Stimulated activated CD4-positive, alpha-beta T cell treated with anti-CD3 and anti-CD28 coated beads, TNF-alpha, amount 100 ng/mL, for 1 hour (primary cell): ENCODE measurements at places on chromosomes 6 and 20.

DNA sequence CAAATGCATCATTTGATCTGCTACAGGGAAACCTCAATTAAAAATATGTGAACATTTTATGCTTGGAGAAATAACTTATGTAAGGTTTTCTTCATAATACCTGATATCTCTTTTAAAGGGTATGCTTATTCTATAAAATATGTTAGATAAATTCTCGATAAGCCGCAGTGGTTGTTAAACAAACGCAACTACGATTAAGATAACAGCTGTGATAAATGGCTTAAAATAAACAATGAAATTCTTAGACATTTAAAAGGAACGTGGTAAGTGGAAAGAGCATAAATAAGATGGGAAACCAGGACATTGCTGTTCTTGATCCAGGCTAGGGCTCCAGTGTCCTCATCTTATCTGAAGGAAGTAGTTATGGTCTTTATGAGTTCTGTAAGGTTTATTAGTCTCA is 415.9 kb downstream of the CD83 start:
- DNase-seq = no peak

- no peak for DNase-seq
These were observed 171.9 kb upstream of the PRND start for GRCh38 chr20:4549711-4550259.

DNA sequence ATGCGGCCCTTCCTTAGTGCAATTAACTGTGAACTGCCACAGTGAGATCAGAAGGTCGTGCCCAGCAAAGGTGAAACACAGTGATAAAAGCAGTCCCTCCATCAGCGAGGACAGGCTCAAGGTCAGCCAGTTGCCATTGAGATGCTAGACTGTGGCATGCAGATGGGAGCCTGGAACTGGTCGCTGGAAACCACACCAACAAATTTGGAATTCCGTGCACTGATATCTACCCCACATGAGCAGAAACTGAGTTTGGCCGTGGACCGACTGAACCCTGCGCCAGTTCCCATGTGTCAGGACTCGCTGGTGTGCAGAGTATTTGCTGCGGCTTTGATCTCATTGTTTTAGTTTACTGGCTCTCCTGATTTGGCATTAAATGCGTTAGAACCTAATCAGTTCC is 125.6 kb upstream of the QKI start:
- DNase-seq = no peak

DNA sequence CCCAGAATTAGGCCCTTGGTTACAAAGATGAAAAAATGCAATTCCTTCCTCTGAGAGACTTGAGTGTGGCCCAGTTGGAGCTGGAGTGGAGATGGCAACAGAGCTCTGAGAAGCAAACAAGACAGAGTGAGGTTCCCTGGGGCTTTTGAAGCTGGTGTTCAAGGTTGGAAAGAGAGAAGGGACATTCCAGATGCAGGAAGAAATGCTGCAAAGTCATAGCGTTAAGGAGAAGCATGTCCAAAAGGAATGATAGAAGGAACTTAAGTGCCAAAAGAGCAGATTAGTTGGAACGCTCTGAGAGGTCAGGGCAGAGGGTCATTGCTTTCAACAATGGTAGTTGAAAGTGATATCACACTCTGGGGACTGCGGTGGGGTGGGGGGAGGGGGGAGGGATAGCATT is 251.8 kb downstream of the TBC1D7 start:
- no peak for DNase-seq

DNA sequence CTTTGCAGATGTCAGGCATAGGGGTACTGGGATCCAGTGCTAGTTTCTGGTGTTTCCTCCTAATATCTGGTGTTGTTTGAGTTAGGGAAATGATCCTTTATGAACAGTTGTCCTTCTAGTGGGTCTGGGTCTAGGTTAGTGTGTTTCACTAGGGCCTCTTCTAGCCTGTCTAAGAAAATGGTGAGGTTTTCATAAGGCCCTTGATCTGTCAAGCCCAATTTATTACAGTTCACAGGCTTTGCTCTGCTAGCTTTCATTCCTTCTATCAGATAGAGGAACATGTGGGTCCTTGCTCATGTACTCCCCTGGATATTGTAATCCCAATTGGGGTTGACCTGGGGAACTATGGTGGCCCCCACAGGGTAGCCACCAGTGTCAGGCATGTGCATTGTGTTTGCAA is 2.8 kb downstream of the ERVFRD-1 start:
- DNase-seq = no peak

DNA sequence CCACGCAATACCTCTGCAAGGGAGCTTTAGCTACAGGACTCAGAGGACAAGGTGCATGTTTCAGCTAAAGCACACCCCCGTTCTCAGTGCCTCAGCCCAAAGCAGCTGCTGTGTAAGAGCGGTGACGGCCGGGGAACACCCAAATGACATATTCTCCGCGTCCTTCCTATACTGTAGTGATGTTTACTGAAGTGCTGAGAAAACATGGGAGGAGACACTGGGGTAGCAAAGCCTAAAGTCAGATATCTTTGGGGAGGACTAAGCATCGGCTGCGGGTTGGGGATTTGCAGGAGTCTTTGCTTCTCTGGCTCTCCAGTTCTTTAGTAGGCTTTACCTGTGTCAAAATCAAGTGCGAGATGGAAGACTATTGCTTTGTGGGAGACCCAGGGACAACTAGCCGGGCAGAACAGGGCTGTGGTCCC is 1.7 kb downstream of the SLC22A23 start:
- DNase-seq = peak; percentile 10

DNA sequence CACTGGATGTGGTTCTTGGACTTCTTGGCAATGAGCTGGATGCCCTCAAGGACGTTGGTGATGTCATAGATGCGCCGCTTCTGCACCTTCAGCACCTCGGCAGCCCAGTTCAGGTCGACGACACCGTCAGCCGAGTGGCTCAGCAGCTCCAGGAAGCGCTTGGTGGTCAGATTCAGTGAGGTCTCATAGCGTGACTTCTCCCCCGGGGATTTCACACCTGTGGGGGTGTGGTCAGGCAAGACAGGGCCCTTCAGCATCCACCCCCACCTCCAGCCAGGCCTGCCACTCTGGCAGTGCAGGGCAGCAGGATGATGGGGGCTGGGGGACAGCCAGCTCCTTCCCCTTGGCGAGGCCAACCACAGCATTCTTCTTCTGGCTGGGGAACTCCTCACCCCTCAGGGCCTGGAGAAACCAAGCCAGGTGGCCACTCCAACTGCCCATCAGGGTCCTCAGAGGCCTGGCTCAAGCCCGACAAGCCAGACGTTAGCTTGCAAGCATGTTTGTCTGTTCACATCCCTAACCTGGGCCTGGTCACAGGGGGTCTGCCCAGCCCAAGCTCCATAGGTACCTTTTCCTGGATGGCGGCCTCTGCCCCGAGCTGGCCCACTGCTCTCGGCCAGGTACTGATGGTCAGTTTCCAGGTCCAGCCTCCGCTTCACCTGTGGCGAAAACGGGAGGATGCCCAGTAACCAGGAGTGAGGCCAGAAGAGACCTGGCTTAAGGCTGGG is 5.7 kb upstream of the NECAB3 start:
- DNase-seq = no peak

GRCh38 chr20:20567712-20568111 is 144.7 kb downstream of the RALGAPA2 start:
- DNase-seq = no peak

- no peak for DNase-seq
These were observed 966.6 kb downstream of the HACE1 start for GRCh38 chr6:103893141-103893581.

- DNase-seq = no peak
These were observed 187.8 kb downstream of the OGFRL1 start for GRCh38 chr6:71476371-71476770.

DNA sequence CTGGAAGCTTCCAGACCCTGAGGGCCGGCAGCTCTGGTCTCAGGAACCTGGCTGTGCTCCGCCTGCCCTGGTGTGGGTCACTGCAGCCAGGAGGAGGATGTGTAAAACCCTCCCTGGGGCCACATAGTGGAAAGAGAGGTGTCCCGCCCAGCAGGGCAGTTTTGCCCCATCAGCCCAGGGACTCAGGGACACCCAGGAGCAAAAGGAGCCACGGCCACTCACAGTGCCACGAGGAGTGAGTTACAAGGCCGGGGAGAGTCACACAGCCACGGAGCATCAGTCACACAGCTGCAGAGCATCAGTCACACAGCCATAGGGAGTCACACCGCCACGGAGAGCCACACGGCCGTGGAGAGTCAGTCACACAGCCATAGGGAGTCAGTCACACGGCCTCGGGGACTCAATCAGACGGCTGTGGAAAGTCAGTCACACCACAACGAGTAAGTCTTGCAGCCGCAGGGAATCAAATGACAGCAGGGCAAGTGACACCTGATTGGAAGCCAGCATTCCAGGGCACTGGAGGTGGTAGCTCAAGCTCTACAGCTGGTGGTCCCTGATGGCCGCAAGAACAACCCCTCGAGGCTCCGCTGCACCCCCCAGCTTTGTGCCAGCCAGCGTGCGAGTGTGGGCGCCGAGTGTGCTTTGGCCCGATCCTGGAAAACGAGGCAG is 60.9 kb downstream of the DLL1 start:
- no peak for DNase-seq

DNA sequence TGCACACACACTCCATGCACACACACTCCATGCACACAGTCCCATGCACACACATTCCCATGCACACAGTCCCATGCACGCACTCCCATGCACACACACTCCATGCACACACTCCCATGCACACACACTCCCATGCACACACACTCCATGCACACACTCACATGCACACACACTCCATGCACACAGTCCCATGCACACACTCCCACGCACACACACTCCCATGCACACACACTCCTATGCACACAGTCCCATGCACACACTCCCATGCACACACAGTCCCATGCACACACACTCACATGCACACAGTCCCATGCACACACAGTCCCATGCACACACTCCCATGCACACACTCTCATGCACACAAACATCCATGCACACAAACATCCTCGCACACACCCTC is 168.4 kb downstream of the TTLL2 start:
- no peak for DNase-seq

GRCh38 chr6:13873288-13874190 is 51.2 kb upstream of the RNF182 start:
- DNase-seq = peak; percentile 20

- DNase-seq = no peak
These were observed 3.9 kb downstream of the LSM14B start for GRCh38 chr20:62126141-62126540.

DNA sequence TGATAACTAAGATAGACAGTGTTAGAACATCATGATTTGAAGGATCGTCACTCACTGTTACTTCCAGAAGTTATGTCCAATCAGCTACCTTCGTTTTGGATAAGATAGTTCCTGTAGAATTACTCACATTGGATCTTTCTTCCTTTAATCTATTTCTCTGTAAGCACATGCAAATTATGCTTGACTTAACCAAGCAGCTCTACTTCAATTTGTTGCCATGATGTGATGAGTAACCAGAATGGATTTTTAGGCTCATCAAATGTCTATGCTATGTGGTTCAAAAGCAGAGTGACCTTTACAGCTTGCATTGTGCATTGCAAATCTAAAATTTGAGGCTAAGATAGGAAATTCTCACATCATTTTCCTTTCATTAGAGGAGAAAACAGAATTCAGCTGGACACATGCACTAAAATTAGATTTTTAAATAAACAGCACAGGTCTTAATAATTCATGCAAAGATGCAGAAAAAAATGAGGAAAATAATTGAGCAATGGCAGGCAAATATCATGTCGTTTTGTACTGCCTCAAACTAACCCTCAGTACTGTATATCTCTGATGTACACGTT is 76.7 kb upstream of the ZFP64 start:
- no peak for DNase-seq

DNA sequence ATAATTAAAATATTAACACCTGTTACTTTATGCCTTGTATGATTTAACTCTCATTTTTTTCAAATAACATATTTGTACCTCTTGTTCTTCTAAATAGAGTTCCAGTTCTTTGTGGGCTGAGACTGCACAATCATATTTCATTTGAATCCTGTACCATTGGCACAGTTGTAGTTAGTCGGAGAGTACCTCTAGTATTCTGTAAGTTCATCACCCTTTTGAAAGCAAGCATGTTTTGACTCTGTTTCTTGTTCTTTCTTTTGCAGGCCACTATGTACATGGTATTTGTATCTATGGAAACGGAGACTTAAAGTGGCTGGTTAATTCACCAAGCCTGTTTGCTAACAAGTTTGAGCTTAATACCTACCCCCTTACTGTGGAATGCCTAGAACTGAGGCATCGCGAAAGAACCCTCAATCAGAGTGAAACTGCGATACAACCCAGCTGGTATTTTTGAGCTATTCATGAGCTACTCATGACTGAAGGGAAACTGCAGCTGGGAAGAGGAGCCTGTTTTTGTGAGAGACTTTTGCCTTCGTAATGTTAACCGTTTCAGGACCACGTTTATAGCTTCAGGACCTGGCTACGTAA is 68.2 kb downstream of the C6orf52 start:
- no peak for DNase-seq

DNA sequence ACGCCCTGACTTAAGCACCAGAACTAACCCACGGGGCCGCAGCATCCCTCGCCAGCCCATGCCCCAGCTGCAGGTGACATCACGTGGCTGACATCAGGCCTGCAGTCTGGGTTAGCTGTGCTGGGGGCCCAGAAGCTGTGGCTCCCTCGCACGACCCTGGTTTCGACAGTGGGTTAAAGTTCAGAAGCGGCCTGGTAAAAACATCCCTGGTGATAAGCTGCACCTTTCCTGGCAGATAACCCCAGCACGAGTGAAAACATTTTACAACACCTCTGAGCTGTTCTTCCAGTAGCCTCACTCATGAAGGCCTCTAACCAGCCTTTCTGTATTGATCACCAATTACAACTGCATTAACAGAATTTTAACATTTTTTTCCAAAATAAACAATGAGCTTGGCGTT is 136.4 kb upstream of the RREB1 start:
- DNase-seq = no peak

DNA sequence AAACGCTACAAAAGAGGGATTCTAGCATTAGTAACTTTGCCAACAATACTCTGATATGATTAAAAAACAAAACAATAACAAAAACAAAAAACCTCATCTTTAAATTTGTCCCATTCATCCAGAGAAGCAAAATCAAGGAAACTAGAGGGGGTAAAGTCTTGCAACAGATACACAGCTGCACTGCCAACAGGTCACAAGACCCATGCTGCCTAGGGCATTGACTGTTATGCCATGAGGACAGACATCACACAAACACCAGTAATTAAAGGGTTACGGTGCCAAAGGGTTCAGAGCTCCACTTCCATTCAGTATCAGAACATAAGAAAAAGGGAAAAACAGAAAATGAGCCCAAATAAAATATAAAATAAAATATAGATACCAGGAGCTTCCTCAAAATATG is 1.6 kb downstream of the TBC1D20 start:
- DNase-seq = no peak

DNA sequence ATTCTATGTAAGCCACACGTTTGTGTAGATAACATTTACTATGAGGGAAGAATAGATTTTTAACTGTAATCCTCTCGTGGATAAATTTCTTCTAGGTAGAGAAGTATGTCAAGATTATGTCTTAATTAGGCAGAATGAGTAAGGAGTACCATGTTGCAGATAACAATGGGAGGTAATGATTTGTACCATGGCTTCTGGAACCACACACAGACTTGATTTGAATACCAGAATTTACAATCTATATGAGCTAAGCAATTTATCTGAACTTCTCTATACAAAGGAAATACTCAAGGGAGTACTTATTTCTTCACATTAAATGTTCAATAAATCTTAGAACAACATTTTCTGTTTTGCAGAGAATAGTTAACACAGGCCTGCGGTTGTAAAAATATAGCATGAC is 51.5 kb downstream of the RPS12 start:
- DNase-seq = no peak
